ENCODE measurements at places on chromosomes 1 and 21.

- no peak for DNase-seq
Observed at GRCh38 chr1:76136894-76137293, 62.3 kb downstream of the ST6GALNAC3 start.

GRCh38 chr1:160489513-160490261, 33.4 kb downstream of the SLAMF6 start:
- no peak for DNase-seq

DNA sequence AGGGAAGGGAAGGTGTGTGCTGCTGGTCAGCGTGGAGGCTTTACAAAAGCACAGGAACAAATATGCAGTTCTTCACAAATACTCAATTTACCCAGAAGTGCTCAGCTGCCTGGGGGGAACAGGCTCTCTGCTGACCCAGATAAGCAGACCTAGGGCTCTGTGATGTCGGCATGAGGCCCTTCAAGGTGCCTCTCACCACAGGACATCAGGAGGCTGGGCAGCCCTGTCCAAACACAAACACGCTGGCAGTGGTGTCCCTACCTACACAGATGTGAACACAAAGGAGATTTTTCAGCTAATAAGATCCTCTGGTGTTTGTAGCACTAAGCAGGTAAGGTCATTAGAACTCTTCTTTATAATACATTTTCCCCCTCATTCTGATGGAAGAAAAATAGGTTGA, 243.0 kb upstream of the PROX1 start:
- DNase-seq: no peak

GRCh38 chr1:76285578-76286135, 211.1 kb downstream of the ST6GALNAC3 start:
- DNase-seq: no peak

- no peak for DNase-seq
Observed at GRCh38 chr1:202615501-202616354, 94.5 kb downstream of the SYT2 start.

DNA sequence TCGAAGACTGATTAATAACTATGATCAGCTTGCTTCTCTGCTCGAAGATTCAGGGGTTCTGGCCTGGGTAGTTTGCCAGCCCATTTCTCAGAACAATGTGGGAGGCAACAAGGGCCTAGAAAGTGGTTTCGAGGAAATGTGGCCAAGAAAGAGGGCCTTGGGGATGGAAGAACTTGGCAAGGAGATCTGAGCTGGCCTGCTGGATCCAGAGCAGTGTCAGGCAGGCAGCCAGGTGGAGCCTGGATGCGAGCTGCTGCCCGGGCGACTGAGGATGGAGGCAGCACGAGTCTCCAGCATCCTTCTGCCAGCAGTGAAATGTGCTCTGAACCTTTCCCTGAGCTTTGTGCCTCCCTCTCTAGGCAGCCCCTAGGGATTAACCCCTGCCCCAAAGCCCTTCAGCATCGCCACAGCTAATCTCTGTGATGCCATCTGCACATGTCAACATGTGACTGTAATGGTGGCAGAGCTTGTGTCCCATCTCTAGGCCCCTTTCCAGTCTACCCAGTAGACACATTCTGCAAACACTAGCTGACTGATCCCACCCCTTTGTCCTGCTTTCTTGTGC, 61.0 kb upstream of the NEK2 start:
- no peak for DNase-seq

- DNase-seq: no peak
Observed at GRCh38 chr1:162984699-162985098, 84.5 kb upstream of the RGS4 start.

DNA sequence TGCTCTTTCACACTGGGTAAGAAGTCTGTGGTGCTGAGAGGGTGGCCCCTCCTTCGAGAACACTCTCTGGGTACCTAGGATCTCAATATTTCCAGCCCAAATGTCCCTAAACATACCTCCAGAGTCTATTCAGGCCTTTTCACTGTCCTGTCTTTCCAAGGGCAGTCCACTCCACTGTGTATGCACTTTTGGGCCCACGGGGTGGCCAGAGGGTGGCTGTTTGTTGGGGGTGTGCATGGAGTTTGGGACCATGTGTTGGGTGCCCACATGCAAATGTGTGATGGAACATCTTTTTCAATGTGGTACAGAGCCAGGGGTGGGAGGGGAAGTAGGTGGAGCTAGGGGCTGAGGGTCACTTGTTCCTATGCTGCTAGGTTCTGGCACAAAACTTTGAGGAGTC, 87.5 kb downstream of the FAM78B start:
- no peak for DNase-seq

- DNase-seq: no peak
Observed at GRCh38 chr1:175075572-175076568, 8.2 kb downstream of the TNN start.

DNA sequence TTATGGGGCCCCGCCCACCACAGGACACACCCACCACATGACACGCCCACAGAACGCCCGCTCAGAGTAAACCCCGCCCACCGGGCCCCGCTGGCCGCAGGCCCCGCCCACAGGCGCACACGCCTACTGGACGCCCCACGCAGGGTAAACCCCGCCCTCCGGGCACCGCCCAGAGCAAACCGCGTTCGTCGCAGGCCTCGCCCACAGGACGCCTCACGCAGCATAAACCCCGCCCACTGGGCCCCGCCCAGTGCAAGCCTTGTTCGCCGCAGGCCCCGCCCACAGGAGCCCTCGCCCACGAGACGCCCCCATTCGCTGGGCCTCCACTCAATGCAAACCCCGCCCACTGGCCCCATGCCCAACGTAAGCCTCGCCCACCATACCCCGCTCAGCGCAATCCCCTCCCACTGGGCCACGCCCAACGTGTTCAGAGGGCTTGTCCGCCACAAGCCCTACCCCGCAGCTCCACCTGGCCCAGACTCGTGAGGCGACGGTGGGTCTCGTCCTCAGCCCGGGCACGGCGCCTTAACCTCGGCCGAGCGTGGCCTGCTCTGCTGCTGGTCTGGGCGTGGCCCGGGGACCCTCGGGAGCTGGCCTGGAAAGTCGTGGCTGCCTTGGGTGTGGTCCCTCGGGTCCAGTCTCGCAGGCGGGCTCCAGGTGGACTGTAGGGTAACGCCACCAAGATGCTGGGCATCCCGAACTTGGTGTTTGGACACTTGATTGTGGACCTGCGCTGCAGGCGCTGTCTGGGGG, 401 bp upstream of the TMEM52 start:
- DNase-seq: peak; percentile 91

DNA sequence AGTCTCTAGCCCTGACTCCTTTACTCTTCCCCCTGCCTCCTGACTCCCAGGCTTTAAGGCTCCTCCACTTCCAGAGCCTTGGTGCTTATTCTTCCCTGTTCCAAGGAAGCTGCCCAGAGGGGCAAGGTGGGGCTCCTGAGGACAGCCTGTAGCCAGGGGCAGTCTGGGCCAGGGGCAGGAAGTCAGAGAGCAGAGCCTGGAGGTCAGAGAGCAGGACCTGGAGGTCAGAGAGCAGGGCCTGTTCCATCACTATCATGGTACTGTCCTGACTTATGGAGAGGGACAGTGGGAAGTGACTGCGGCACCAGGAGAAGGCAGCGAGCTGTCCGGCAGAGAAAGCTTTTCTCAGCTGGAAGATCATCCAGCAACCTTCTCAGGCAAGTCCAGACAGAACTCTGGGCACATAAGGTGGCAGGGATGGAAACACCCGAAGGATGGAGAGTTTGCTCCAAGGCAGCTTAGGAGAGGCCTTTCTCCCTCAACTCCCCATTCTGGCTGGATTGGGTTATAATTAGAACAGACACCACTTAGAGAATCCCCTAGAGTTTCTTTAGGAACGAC, 25.0 kb downstream of the PLXNA2 start:
- no peak for DNase-seq

DNA sequence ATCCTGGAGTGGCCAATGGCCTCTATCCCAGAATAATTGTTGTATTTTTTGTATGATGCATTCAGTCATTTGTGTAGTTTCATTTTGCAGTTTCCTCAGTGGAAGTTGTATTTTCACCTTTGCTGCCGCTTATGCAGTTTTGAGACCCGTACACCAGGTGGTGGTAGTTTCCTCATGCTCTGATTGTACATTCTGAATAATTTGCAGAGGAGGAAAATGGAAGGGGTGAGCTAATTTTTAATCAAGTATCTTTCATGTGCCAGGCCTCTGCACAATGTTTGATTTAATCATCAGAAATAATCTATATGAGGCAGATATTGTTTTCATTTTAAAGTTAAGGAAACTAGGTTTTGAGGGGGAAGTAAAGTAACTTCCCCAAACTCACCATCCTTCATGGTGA, 29.5 kb downstream of the HLX start:
- DNase-seq: no peak

DNA sequence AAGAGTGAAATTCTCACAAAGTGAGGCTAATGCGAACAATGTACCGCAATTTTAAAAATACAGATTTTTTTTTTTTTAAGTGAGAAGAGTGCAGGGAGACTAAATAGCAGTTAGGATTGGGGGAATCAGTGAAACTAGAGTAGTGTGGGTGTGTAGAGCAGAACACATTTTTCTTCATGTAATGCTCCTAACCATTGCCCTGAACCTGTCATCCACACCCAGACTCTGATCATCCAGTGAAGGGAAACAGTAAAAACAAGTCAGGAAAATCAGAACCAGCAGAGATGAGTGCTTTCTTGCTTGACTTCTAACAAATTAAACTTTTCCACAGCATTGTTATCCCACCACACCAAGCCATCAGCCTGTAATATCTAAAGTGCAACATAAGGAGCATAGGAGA, 9.1 kb downstream of the CADM3 start:
- DNase-seq: no peak

GRCh38 chr1:151985768-151986167, 7.9 kb downstream of the S100A10 start:
- DNase-seq: no peak

DNA sequence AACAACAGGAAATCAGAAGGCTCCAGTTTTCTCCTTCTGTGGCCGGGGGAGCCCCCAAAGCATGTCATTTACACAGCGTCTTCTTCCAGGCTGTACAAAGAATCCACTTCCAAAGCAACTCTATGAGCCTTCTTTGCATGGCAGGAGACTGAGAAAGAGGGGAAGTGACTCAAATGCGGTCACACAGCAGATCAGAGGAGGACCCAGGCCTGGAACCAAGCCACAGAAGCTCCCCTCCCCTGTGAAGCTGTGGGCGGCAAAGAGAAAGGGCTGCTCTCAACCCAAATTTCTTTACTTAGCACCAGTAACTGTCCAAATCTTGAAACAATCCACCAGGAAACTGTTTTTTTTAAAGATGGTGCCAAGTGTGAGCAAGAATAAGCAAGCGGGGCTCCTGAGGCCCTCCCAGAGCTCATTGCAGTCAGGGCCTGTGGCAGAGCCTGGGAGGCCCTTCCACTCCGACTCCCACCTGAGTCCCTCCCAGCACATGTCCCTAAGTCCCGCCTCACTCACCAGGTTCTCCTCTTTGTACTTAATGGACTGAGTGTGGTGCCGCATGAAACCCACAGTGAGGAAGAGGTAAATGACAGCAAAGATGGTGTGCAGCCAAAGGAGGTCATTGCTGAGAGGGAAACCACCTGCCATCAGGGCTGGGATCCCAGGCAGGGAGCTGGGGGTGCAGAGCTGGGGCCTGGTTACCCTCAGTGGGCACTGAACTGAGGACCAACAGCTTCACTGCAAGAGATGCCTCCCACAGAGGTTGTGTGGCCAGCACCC, 15.9 kb downstream of the TMEM63A start:
- no peak for DNase-seq

GRCh38 chr1:168476588-168477385, 67.0 kb downstream of the XCL2 start:
- no peak for DNase-seq

- DNase-seq: no peak
Observed at GRCh38 chr1:158570480-158570879, at the start of gene OR6P1. OR6P1 (minus strand) TSS chr1:158570580; CDS start chr1:158563604, 6,976 bp downstream.

DNA sequence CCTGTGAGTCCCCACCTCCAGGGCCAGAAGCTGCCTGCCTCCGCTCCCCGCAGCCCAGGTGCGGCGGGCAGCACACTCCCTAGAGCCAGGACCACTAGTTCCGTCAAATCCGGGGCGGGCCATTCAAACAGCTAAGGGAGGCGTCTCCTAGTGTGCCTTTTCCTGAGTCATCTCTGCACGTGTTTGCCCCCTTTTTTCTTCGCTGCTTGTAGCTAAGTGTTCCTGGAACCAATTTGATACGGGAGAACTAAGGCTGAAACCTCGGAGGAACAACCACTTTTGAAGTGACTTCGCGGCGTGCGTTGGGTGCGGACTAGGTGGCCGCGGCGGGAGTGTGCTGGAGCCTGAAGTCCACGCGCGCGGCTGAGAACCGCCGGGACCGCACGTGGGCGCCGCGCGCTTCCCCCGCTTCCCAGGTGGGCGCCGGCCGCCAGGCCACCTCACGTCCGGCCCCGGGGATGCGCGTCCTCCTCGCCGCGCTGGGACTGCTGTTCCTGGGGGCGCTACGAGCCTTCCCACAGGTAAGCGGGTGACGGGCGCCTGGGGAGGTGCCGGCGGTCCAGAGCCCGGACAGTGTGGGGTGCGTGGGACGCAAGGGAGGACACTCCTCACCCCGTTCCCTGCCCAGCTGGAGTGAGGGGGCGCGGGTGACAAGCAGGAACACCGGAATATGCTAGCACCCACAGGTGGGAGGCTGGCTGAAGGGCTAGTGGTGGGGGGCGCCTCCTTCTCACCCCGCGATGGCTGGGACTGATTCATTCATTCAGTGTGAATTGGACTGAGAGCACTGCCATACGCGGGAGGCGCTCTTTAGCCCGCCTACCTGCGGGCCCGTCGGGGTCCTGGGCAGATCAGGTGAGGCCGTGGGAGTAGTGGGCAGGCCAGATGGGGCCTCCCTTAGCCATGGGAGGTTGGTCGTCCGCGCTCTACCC, at the start of gene TNFRSF8:
Gene TNFRSF8 (plus strand): TSS at position 163 of the 932 bp plus-strand sequence. CDS start 296 bp downstream, at position 459.
- no peak for DNase-seq

GRCh38 chr1:59229138-59229537, 67.8 kb upstream of the FGGY start:
- no peak for DNase-seq

DNA sequence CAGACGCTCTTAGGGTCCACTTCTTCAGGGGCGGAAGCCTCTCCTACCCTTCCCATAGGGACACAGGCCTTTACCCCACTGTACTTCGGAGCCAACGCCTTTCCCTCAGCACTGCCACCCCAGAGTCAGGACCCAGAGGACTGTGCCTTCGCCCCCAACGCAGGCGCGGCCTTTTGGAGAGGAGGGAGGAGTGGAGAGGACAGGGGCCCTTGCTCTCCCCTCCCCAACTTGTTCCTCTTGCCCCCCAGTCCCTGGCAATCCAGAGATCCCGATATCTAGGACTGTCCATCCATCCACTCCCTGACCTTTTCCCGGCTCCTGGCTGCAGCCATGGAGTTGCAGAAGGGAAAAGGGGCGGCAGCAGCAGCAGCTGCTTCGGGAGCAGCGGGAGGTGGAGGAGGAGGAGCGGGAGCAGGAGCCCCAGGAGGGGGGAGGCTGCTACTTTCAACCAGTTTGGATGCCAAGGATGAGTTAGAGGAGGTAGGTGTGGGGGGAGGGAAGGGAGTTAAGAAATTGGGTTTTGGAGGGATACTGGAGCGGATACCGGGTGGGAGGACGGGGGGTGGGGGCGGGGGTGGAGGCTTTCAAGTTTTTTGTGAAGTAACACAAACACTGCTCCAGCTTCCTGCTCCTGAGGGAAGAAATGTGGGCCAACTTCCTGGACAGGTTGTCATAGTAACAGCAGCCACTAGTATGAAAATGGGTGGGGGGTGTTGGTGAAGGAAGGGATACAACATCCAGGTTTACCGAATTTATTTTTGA, 636 bp downstream of the INTS3 start:
- no peak for DNase-seq

- no peak for DNase-seq
Observed at GRCh38 chr1:20590306-20590777, 1.4 kb downstream of the CDA start.

- no peak for DNase-seq
Observed at GRCh38 chr1:221711063-221711577, 30.8 kb downstream of the DUSP10 start.

- no peak for DNase-seq
Observed at GRCh38 chr1:164519426-164519825, 39.6 kb upstream of the PBX1 start.

Data from iPS DF 6.9 (cell line).